ENCODE measurements at places on chromosomes 6 and 20.

DNA sequence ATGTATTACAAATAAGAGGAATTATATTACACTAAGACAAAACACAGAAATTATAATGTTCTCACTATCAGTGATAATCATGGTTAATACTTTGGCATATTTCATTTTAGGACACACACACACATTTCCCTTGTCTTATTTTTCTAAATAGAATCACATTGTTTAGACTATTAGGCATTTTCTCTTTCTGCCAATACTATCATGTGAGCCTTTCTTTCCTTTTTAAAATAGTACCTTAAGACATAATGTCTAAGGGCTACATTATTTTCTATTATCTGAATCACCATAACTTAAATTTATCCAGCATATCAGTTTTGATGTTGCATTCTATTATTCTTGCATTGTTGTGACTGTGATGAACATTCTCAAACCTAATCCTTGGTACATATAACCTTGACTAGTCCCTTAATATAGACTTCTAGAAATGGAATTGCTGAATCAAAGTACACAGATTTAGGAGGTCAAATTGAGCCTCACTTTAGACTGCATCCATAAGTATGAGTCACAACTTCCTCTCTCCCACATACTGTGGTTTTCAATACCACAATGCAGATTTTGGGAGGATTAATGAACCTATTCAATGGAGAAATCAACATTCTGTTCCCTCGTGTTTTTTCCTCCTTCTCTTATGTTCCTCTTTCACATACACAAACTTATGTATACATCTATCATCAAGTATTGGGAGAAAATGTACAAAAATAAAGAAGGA, 212.6 kb downstream of the MOXD1 start:
- peak; percentile 73 for DNase-seq

GRCh38 chr20:41630846-41631245, 12.7 kb upstream of the CHD6 start:
- no peak for DNase-seq

DNA sequence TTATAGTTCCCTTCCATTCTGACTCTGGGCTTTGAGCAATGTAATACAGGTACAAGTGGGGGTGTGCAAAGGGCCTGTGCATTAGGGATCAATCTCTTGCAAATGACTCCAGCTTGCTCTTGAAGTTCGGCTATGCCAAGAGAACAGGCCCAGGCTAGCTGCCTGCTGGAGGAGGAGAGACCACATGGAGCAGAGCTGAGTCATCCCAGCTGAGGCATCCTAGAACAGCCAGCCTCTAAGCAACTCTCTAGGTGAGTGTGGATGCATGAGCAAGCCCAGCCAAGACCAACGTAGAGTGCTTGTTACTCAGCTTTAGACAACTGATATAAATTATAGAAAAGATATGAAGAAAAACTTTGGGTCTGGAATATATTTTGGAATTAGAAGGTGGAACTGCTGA, 47.6 kb upstream of the RBM24 start:
- DNase-seq, result no peak

GRCh38 chr6:37946057-37946456, 126.5 kb downstream of the ZFAND3 start:
- no peak for DNase-seq

- DNase-seq, result no peak
Measured at GRCh38 chr6:160005861-160006540, 37.1 kb downstream of the IGF2R start.

DNA sequence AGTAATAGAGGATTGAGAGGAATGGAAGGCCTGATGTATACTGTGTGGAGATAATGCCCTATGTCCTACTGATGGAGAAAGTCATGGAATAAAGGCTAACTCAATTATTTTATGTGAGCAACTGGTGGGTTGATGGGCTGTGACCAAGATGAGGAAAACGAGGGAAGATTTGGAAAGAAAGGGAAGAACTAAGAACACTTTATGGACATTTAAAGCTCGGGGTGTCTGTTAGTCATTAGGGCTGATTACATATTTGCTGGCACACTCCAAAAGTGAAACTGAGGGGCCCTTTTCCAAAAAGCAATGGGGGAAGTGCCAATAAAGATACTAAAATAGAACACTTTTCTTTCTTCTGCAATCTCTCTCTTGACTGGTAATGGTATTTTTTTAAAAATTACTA, 439.5 kb downstream of the PLCB1 start:
- no peak for DNase-seq

- DNase-seq, result peak; percentile 28
Measured at GRCh38 chr6:37994223-37994622, 174.7 kb downstream of the ZFAND3 start.

GRCh38 chr6:148967541-148967956, 220.7 kb downstream of the UST start:
- no peak for DNase-seq

DNA sequence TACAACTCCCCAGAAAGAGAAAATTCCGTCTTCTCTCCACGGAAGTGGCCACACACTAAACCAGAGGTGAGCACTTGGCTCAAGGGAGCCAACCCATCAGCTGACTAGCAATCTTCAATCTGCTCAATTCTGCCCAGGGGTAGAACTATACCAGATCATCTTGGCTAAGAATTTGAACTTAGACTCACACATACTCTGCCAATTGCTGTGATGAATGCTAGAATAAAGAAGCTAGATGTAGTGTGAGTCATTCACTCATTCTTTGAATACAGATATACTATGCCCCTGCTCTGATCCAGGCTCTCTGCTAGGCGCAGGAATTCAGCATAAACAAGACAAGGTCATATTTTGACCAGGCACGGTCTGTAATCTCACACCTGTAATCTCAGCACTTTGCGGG, 147.9 kb upstream of the SHLD1 start:
- DNase-seq, result no peak

Measured in stromal cell of bone marrow (primary cell).